ENCODE measurements at places on chromosomes 6 and 20.

DNA sequence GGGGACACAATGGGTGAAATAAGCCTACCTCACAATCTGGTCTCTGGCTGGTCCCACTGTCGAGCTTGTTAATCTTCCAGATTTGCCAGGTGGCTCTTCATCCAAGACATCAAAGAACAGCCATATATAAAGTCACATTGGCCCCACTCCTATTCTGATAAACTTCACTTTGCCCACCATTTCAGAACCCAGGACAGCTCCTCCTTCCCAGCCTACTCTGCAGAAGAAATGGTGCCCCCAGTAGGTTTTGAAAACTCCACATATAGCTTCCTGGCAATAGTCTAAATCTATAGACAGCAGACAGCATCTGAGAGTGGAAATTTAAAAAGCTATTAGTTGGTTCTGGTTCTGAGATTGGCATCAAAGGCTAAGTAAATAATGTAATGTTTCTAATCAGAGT, 143.1 kb upstream of the PCSK2 start:
- DNase-seq: no peak

GRCh38 chr20:57902473-57902872, 192.7 kb upstream of the PMEPA1 start:
- DNase-seq: no peak

GRCh38 chr20:37939701-37940560, 37.0 kb downstream of the VSTM2L start:
- DNase-seq: no peak

- DNase-seq: peak; percentile 53
Observed at GRCh38 chr6:56932910-56933477, 21.9 kb upstream of the BEND6 start.

DNA sequence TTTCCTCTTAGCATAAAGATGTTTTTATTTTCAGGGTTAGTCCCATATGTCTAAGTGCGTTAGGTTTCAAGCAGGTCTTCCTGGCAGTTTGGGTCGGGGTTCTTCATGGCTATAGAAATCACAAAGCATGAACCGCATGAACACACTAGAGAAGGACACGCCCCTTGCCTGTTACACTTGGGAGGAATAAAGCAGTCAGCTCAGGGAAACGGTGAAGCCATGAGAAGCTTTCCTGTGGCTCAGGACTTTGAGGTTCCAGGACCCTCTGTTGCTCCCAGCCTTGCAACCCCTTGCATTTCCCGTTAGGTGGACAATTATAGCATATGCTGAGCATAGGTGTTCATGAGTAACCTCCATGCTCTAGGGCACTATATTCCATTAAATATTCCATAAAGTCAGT, 96.7 kb downstream of the SYCP2 start:
- no peak for DNase-seq

- DNase-seq: no peak
Observed at GRCh38 chr20:10276878-10277580, 58.4 kb downstream of the SNAP25 start.

- DNase-seq: no peak
Observed at GRCh38 chr6:111866857-111867256, 6.4 kb downstream of the FYN start.

GRCh38 chr20:25239387-25240370, 8.2 kb upstream of the PYGB start:
- DNase-seq: no peak

DNA sequence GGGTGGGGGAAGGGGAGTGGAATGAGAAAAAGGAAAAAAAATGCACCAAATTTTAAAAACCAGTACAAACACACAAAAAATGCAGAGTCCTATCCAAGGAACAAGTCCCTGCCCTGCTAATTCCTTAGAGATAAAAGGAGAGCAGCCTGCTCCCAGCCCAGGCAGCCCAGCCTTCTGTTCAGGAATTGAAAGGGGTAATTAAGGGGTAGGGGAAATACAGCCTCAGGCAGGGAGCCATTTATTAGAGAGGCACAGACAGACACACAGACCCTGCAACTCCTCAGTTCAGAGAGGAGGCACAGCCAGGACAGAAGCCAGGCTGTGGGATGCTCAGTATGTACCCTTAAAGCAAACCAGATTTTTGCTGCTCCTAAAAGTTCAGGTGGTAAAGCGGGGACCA, 137.2 kb downstream of the EYA2 start:
- DNase-seq: no peak

DNA sequence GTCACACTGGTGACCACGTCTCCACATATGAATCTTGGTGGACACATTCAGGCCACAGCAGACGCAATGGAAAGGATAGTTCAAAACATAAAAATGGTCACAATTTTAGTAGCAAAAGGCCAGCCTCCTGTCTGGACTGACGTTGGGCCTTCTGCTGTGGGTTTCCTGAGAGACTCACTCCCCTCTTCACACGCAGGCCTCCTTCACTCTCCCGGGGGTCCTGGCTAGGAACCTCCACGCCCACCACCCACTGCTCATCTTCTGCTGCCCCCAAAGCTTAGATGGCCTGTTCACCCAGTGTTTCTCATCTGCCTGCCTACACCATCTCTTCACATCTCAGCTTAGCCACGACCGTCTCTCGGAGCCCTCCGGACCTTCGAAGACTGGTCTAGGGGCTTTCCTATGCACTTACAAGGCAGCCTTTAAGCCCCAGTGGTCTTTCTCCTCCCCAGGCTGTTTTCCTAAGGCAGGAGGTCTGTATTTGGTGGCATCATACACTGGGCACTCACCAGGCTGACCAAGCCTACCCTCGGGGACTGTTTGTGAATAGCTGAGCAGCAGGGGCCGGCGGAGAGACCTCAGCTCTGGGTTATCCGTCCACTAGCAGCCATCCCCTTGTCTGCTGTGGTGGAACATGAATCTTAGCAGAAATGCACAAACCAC, 46.6 kb upstream of the AFDN start:
- no peak for DNase-seq

- peak; percentile 17 for DNase-seq
Observed at GRCh38 chr20:23087587-23088251, 1.6 kb upstream of the CD93 start.

GRCh38 chr6:111522393-111523020, 39.5 kb upstream of the REV3L start:
- DNase-seq: peak; percentile 40

DNA sequence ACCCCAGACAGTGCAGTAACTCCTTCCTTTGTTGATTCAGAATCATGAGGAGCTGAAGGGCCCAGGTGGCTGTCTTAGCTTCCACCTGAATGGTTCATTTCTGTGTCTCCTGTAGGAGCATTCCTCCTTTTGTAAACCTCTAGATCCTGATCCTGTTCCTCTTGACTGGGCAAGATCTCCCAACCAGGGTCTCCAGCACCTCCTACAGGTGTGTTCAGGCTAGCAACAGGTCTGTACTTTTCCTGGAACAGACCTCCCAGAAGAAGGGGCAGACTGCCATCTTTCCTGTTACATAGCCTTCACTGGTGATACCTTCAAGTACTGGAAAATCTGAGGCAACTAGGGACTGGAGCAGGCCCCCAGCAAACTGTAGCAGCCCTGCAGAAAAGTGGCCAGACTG, 35.2 kb downstream of the HLA-B start:
- no peak for DNase-seq

DNA sequence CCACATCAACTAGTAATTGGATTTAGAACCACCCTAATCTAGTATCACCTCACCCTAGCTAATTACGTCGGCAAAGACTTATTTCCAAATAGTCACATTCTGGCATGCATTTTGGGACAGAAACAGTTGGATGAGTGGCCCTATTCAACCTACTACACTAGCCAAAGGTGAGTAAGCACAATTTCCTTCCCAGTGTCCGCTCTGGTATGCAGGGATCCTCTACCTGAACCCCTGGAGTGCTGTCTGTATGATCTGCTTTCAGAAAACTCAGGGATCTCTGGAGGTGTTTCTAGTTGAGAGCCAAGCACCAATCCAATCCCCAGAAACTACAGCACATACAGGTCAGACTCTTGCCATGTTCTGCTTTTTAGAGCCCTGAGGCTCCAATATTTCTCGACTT, 717.4 kb upstream of the MANEA start:
- DNase-seq: no peak

- no peak for DNase-seq
Observed at GRCh38 chr20:14559612-14560011, 222.2 kb upstream of the FLRT3 start.

DNA sequence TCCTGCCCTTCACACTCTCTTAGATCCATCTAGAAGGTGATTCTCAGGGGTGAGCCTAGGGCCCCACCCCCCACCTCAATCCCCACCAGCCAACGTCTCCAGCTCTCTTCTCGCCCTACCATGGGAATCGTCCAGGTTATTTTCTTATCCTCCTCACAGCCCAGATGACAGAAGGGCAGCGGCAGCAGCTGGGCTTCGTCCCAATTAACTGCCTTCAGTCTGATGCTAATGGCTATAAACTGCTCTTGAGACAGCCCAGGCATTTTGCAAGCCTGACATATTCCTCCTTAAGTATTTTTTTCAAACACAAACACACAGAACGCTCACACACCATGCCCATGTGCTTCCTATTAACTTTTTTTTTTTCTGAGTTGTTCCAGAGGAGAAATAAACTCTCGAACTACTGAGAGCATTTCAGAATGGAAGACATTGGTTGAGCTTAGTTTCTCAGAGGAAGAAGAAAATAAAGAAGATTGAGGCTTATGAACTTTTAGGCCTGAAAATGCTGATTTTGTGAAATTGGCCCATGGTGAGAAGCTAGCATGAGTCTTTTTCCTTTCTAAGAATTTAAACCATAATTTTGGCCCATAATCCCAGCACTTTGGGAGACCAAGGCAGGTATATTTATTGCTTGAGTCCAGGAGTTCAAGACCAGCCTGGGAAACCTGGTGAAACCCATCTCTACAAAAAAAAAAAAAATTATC, 124.6 kb downstream of the EYA2 start:
- DNase-seq: no peak

GRCh38 chr6:40536442-40536841, 50.7 kb downstream of the LRFN2 start:
- no peak for DNase-seq

GRCh38 chr20:8972963-8973705, 95.8 kb upstream of the PLCB4 start:
- no peak for DNase-seq

Data from GDM1 (cell line).